ENCODE measurements at places on chromosomes 5 and 9.
A peak's percentile ranks its signal among the peaks of the same experiment; 100 is the strongest.

DNA sequence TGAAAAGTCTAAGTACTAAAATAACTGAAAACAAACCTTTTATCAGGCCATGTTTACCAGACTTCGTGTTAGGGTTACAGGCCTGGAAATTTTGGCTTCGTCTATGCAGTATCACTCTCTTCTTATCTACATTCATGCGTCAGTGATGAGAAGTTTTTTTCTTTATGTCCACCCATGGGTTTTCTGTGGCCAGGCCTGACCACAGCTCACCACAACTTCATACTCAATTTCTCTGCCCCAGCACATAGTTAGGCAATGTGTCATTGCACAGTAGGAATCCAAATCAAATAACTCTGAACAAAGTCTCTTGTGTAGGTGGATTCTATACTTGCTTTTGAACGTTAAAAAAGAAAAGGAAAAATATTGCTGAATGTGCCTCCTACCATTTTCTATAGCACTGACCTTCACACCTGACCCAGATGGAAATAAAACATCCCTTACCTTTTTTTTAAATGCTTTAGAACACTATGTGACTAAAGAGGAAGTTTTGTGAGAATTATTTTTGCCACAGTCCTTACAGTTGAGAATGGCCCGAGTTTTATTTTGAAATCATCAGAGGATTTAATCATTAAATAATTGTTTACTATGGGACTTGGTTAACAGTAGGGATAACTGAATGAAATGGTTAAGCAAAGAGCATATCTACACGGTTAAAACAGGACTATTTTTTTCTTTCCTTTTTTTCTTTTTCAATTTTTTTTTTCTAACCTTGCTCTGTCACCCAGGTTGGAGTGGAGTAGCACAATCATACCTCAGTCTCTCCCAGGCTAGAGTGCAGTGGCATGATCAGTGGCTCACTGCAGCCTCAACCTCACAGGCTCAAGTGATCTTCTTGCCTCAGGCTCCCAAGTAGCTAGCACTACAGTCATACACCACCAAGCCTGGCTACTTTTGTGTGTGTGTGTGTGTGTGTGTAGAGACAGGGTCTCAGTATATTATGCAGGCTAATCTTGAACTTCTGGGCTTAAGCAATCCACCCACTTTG, 1247.0 kb upstream of the ACO1 start:
- DNase-seq = peak; percentile 89

DNA sequence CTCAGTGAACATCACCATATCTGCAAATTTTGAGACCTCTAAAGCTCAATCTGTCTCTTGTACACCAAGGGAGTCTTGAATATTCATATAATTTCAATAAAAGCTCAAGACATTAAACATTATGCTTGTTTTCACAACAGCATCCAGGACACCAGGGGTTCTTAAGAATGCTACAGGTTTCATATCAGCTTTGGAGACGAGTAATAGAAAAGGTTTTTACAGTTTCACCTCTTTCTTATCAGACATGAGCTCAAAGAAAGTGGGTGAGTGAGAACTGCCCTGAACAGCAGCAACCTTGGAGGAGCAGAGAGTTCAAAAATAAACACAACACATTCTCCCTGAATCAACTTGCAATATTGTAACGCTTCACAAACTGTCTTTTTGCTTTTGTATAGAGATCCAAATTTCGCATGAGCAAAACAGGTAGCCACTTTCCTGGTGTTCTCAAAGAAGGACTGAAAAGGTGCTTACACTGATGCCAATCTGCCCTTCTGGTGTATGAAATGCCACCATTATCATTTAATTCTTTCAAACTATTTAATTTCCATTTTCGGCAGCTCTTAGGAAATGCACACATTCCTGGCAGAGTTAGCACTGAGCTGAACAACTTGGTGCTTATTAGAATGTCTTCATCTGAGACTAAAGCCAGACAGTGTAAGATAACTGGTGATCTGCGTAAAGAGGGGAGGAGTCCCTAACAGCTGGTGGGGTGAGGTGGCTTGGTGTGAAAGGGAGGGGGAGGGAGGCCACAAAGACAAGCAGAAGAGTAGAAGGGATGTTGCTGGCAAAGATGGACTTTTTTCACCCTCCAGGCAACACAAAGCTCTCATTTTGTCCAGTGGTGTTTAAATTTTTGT, 535.3 kb downstream of the PDE4D start:
- peak; percentile 21 for DNase-seq

GRCh38 chr5:9876451-9876850, 246.3 kb upstream of the TAS2R1 start:
- no peak for DNase-seq

GRCh38 chr9:93898502-93899426, 56.4 kb downstream of the BARX1 start:
- no peak for DNase-seq

GRCh38 chr5:35478856-35479682, 138.6 kb upstream of the SPEF2 start:
- DNase-seq = peak; percentile 55
